Skin of body (tissue), 3 donors: ENCODE measurements at places on chromosomes 3 and 15.

DNA sequence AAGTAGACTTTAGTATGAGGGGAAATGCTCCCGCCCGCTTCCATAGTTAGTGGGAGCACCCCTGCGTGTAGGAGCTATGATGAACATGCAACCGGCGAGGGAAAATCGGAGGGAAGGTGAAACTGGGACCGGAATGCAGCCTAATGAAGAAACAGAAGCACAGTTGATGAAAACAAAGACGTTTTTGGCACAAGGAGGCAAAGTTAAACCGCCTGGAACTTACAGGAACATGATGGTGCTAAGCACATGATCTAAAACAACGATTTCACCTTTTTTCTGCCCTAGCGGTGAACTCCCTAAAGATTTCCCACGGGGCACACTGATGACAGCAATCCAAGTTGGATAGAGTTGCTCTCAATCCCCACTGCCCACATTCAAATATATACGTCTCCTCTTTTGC, 49.4 kb upstream of the SPATA12 start:
- peak; percentile 4 for DNase-seq

GRCh38 chr15:99486371-99487336, 79.1 kb upstream of the MEF2A start:
- peak; percentile 70 for DNase-seq

GRCh38 chr3:61894988-61895935, 333.9 kb downstream of the PTPRG start:
- no peak for DNase-seq

- DNase-seq: no peak
Observed at GRCh38 chr3:183896184-183896583, 11.5 kb upstream of the PARL start.

GRCh38 chr3:133937061-133937686, 41.5 kb upstream of the RAB6B start:
- no peak for DNase-seq

DNA sequence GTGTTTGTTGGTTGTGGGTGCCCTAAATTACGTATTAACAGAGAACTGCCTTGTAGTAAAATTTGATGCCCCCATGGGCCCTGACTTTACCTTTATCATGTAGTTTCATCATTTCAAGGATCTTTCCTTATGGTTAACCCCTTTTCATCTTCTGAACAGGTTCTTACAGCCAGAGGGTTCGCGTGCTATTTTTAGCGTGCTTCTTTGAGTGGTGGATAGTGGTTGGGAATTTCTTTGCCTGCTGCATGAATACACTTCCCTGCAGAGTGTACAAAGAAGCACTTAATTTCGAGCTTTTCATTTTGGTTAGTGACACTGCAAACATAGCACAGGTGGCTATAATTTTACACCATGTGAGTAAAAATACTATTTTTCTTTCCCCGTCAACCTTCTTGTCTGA, 231.8 kb downstream of the ROBO2 start:
- DNase-seq: no peak

DNA sequence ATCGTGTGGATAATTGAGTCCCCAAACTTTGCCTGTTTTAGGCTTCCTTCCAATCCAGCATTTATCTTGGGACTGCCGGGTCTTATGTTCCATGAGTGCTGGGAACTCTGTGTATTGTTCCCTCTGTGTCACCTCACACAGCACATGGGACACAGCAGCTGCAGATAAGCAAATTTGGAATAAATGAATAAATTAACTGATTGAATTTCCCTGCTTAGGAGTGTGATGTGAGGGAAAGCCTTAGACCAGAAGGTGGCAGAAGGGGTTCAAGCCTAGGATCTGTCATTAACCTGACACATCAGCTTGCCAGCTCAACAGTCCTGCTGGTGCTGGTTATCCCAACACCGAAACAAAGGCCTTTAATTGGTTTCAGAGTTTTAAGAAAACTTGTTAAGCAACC, 114.3 kb downstream of the OXSM start:
- DNase-seq: no peak

DNA sequence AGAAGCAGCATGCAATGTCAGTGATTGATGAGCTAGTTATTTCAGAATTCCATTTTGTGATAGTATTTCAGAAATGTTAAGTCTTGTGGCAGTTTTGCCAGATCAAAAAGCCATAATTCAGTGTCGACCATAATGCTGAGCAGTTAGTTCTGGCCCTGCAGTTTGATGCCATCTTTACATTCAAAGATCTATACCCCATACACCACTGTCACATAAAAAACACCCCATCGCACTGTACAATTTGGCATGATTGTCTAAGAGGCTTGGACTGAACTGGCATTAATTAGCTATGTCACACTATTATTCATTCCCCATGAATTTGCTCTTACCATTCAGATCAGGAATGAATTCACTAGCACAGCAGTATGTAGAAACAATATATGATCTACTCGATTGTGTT, 127.7 kb upstream of the EPHA3 start:
- no peak for DNase-seq

GRCh38 chr3:159852821-159853505, 135.7 kb upstream of the IL12A start:
- DNase-seq: peak; percentile 20

DNA sequence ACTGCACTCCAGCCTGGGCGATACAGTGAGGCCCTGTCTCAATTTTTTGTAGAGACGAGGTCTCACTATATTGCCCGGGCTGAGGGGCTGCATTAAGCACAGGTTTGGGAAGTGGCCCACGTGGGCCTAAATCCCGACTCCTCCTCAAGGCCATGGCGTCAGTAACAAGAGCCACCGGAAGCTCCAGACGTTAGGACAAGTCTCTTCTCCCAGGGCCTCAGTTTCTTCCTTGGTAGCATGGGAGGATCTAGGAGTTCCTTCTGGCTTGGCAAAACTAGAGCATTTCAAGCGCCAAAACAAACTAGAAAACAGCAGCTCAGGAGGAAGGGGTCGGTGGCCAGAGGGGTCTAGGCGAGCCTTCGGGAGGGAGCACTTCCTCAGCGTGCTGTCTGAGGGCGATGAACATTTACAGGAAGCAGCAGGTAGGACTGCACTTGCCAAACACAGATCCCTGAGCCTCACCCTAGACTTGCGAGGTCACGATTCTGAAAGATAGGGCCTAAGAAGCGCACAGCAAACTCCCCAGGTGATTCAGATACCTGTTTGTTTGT, 536 bp downstream of the SNAPC5 start:
- DNase-seq: no peak

DNA sequence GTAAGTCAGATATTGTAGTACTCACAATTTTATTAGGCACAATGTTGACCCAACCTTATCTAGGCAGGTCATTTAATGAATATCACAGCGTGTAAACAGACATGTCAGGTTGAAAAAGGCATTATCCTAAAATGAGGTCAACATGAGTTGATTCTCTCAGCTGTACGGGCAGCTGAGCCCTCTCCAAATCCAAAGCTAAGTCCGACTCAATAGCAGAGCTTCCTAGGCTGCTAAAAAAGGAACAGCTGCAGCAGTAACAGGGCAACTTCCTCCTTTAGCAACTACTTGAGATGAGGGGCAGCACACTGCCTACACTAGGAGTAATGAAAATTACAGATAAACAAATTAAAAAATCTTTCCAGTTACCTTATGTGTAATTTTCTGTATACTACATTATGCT, 189.2 kb downstream of the CADM2 start:
- no peak for DNase-seq

DNA sequence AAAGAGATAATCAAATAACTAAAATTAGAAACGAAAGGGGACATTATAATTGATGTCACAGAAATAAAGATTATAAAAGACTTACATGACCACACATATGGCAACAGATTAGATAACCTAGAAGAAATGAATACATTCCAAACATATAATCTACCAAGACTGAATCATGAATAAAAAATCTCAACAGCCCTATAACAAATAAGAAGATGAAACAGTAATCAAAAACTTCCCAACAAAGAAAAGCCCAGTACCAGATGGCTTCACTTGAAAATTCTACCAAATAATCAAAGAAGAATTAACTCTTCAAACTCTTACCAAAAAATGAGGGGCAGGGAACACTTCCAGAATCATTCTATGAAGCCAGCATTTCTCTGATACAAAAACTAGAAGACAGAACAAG, 11.8 kb downstream of the TOP2B start:
- DNase-seq: no peak

GRCh38 chr3:136311968-136312367, 61.8 kb downstream of the PCCB start:
- DNase-seq: no peak

- no peak for DNase-seq
Observed at GRCh38 chr3:133820889-133821675, 15.5 kb downstream of the SRPRB start.

DNA sequence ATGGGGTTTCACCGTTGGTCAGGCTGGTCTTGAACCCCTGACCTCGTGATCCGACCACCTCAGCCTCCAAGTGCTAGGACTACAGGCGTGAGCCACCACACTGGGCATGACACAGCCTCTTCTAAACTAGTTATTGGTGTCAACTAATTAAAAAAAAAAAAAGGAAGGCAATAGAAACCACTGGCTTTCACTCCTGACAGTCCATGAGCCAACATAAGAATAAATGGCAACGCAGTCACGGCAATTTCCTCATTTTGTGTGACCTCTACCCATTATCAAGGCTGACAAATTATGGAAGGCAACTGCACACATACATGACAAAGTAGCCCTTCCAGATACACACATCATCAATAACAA, 5.9 kb downstream of the ARHGEF3 start:
- no peak for DNase-seq

DNA sequence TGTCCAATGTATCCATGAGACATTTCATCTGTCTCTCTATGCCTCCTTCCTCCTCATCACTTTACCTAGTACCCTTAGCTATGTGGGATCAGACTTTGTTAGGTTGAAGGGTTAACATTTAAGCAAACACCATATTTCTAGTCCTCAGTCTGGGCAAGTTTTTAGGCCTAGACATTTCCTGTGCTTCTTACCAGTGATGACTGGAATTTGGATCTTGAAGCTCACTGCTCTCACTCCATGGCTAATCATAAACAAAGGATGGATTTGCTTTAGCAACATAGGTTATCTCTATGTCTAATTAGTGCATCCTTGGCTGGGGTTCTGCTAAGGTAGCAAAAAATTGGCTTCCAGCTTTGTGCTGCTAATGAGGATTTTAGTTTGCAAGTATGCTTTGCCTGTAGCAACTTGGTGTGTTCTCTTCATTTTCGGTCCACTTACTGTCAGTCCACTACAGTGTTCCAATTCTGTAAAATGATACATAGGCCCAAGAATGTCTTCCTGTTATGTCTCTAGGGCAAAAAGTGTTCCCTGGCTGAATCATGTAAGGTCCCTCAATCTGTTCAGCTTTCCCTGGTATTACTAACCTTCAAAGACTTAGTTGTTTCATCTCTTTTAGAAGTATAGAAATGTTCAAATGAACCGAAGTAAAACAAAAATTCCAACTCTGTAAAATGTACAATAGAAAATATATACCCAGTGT, 615.4 kb downstream of the CADM2 start:
- DNase-seq: no peak

DNA sequence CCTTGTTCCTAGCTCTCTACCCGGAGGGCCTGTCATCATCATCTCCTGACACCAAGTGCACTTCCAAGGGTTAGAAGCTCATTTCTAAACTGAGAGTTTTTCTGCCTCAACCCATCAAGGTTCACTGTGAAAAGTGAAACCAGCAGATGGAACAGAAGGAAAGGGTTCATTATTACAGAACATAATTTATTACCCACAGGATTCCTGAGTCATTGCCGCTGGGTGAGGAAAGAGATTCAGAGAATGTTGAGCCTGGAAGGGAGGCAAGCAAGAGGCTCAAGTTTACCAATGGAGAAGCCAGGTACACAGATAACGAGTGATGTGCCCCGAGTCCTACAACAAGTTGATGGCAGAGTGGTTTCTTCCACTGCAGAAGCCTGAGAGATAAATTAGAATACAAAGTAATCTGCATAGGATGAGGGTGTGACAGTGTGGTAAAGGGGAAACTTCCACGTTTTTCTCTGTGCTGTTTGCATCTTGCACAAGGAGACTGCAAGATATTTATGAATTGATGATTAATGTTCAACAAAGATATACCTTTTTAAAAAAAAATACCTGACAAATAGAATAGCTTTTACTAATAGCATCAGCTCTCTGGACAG, 80.5 kb upstream of the SETMAR start:
- no peak for DNase-seq

DNA sequence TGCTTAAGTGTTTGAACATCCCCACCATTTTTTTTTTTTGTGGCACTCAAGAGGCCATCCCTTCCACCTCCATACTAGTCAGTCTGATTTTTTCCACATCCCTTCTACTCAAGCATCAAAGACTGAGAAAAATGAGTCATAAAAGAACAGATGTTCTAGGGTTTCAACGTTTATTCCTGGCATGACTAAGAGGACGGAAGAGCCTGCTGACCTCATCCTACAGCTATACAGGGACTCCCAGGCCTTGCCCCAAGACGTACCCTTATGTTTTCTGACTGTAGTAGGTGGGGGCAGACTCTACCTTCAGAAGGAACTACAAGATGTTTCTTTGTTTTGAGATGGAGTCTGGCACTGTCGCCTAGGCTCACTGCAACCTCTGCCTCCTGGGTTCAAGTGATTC, 3.3 kb upstream of the ITPKA start:
- DNase-seq: no peak

DNA sequence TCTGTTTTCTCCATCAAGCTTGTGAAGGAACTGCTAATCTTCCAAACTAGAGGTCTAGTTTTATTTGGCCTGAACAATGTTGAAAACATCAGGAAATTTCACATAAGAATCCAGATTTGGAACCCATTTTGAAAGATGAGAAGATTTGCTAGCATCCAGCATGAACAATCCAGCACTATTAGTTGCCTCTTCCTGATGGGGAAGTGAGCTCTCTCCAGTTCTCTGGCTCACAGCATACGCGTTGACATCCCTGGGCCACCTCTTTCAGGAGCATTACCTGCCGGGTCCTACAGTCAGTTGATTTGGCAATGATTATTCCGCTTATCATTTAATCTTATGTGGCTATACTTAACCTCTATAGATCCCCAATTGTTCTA, 10.9 kb downstream of the GPR87 start:
- no peak for DNase-seq

- no peak for DNase-seq
Observed at GRCh38 chr15:43250785-43251184, 15.9 kb downstream of the TGM5 start.

DNA sequence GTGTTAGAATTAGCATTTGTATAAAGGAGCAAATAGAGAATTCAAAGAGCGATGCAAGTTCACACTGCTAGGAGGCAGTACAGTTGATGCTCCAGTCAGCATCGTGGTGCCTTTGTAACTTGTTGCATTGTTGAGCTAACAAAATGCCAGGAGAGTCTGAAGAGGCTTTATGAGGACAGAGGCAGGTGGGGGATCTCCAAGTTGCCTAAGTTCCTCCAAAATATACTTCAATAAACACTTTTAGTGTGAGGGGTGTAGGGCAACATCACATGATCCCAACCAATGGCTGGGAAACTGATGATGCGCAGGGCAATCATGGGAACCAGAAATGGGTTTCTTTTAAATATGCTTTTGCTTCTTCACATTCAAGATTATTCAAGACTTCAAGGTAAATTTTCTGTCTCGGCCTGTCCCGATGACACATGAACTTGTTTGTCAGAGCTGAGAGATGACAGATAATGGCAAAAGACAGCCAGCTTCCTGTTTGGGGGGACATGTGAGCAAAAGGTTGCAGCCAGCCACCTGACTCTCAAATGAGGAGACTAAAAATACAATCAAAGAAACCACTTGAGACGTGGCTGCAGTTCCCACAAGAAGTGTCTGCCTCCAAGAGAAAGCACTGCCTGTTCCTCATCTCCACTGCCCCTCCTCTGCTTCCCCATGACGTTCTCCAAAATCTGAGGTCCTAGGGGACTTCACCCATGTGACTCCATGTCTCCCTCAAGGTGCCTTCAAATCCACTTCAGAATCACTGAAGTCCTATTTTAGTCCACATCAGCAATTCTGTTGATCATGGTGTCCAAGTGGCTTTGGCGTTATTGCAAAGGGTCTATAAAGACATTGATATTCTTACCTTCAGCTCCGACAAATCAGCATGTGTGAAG, 39.3 kb downstream of the KLHL6 start:
- DNase-seq: no peak
